ENCODE measurements at places on chromosomes 5 and 9. TPM values are rescaled to one million over a fixed set of nuclear protein-coding genes. Genes with fewer than 3 reads are reported as not detected.

Gene DMRT3
- not detected for total RNA-seq

Gene SLC45A2
- total RNA-seq = 0.14 TPM

Gene TMEM174
- total RNA-seq = not detected

Gene GPR150
- 0.28 TPM for total RNA-seq

Gene LEAP2
- total RNA-seq = 0.14 TPM

Gene TEK
- total RNA-seq = 19.2 TPM

Gene ISL1
- total RNA-seq = not detected

Gene LECT2
- total RNA-seq = not detected

Gene PARP8
- total RNA-seq = 17.9 TPM
